ENCODE measurements at places on chromosomes 13 and 19. TPM values are rescaled to one million over a fixed set of nuclear protein-coding genes. Genes with fewer than 3 reads are reported as not detected.

C1QTNF9B gene
- 0.34 TPM for polyA plus RNA-seq

GARIN5A gene
- 3.4 TPM for polyA plus RNA-seq

WASF3 gene
- 2.7 TPM for polyA plus RNA-seq

MBD3L3 gene
- 1.1 TPM for polyA plus RNA-seq

LILRA1 gene
- 0.32 TPM for polyA plus RNA-seq

ZNF878 gene
- 0.23 TPM for polyA plus RNA-seq

LILRA2 gene
- 3.2 TPM for polyA plus RNA-seq

ZNF98 gene
- polyA plus RNA-seq: 0.07 TPM

TMEM259 gene
- polyA plus RNA-seq: 359 TPM

Measured in thymus (tissue), 14 donors.